Anterior cingulate cortex (tissue), 58 donors: ENCODE measurements at places on chromosomes 3 and 15.

- no peak for DNase-seq
Observed at GRCh38 chr3:188446766-188447165, 292.8 kb downstream of the LPP start.

DNA sequence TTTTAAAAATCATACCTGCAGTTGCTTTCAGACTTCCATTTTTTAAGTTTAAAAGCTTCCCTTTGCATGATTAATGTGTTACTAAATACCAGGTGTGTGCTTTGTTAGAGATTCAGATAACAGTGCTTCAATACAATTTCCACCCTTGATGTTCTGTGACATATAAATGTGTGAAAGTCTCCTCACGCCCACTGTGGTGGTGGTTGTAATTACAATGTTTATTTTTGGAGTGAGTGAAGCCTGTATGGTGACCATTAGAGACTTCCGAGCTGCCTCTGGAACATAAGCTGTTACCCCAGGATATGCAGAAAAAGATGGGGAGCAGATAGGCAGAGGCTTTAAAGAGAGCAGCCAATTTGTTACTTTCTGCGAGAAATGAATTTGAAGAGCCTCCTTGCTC lies 57.2 kb downstream of the P3H2 start:
- no peak for DNase-seq

DNA sequence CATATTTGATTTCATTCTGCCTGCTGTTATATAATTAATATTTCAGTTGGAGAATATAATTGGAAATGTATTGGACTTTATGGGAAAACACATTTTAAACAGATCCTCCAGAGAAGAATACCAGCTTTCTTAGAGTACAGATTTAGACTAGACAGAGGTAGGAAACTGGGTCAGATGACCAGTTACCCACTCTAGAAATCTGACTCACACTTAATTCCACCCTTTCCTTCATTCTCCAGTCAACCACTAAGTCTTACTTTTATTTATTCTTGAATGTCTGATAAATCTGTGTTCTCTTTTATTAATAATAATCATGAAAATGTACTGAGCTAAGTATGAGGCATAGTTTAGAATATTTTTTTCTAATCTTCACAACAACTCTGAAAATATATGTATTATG lies 110.7 kb downstream of the LRRC49 start:
- DNase-seq: no peak

DNA sequence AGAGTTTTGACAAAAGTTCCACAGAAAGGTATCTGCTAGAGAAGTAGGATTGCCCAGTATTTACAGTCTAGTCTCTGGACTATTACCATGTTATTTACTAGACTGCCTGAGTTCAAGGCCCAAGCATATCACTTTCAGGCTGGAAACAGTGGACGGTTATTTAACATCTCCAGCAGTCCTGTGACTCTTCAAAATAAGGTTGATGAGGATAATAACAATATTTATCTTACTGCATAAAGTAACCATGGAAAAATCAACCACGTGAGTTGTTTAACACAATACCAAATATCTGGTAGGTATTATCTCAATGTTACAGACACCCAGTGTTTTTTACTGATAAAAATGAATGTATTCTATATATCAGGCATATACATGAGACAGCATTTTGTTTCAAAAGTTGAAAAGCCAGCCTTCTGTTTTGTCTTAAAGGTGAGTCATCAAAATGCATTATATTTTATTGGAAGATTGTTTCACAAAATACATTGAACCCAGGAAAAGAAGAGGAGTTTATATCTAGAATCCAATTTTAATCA lies 535.8 kb downstream of the TBL1XR1 start:
- no peak for DNase-seq

- DNase-seq: no peak
Observed at GRCh38 chr3:136120373-136121348, 75.5 kb downstream of the MSL2 start.

DNA sequence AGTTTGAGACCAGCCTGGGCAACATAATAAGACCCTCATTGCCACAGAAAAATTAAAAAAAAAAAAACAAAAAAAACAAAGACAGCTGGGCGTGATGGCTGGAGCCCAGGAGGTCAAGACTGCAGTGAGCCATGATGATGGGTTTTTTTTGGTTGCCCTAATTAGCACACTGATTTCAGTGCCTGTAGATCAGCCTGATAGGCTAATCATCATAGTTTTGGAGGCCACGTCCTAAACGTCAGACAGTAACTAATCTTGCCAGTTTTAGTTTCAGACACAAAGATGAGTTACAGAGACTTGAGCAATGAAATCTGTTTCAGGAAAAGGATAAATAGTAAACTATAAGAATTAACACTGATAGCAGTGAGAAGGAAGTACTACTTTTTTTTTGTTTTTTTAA lies 55.4 kb downstream of the LRCH3 start:
- no peak for DNase-seq

- DNase-seq: no peak
Observed at GRCh38 chr3:66486646-66487045, 14.2 kb downstream of the LRIG1 start.

DNA sequence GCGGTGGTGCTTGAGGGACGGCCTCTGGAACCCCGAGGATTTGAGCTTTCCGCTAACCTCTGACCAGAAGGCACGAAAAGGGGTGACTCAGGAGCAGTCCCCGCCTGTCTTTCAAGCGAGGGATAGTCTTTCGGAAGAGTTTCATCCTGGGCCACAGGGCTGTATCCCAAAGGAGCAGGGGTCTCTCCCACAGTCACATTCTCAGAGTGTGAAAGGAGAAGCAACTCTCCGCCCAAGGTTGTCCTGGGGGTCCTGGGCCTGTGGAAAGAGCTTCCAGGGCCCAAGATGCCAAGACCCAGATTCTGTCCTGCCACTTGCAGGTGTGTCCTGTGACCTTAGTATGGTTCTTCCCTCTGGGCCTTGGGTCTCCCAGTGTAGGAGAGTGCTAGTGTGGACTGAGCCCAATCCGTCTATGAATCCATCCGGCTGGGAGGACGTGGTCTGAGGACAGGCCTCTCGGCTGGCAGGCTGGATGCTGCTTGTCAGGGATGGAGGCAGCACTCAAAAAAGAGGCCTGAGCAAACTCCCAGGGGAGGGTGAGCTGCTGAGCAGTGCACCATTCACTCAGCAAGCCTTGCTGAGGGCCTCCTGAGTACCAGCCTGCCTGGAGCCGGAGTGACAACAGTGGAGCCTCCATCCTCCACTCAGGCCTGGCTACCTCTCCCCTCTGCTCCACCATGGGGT lies 1.6 kb upstream of the DUSP7 start:
- DNase-seq: no peak

GRCh38 chr3:18223571-18223970 lies 201.6 kb downstream of the SATB1 start:
- no peak for DNase-seq

DNA sequence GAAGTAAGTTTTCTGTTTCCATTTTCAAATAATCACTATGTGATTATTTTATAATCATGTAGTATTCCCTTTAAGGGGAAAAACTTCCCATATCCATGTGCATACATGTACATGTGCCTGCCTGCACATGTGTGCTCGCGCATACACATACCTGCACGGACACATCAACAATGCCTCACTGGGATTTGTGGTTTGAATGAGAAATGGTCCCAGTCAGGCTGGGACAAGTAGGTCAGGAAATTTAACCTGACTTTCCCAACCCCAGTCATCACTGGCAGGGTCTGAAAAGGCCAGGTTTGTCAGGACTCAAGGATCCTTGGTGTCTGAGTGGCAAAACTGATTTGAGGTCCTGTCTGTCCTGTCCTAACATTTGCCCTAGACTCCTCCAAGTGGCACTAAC lies 109.3 kb upstream of the MRPS22 start:
- no peak for DNase-seq

GRCh38 chr15:72182673-72183072 lies 14.9 kb downstream of the GRAMD2A start:
- DNase-seq: no peak

DNA sequence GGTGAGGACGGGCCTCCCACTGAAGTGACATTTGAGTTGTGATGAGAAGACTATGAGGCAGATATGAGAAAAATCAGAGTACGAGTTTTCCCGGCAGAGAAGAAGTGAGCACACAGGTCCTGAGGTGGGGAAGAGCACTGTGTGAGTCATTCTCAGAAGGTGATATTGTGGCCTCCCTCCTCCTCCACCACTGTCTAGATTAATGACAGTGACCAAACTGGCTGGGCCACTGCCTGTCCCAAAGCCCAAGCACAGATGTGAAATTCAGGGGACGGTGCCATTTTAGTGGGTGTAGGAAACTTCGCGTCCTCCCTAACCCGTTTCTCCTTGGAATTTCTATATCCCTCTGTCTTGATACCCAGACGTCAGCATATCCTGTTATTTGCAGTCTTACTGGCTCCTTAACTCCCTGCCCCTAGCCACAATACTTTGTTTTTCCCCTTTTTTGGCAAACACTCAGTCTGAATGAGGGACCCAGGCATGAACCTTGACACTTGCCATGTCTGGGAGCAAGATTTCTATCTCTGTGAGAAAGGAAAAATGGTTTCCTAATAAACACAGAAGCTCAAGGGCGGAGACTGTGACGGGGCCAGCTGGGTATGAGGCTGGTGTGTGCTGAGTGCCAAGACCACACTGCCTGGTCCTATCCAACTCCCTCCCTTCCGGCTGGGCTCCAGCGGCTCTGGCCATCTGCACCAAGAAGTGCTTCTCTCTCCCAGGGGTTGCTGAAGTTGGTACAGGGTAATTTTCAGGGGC lies 15.2 kb downstream of the PRICKLE2 start:
- DNase-seq: peak; percentile 44

DNA sequence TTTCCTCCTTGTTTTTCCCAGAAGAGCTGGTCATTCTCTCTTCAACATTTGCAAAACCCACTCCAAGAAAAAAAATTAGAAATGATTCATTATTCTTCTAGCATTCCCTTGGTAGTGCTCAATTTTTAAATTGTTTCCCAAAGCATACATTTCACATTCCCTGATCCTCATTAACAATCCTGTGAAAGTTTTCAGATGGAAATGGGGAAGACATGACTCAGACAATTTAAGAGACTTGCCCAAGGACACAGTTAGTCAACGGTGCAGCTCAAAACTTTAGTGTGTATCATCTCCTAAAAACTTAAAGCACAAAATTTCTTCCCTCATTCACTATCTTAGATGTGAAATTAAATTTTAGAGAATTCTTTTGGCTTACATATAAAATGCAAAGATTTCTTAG lies 17.1 kb upstream of the ABI3BP start:
- no peak for DNase-seq

- DNase-seq: no peak
Observed at GRCh38 chr3:69764861-69765260, 25.6 kb downstream of the MITF start.

- no peak for DNase-seq
Observed at GRCh38 chr3:43369404-43370292, 83.3 kb downstream of the SNRK start.

DNA sequence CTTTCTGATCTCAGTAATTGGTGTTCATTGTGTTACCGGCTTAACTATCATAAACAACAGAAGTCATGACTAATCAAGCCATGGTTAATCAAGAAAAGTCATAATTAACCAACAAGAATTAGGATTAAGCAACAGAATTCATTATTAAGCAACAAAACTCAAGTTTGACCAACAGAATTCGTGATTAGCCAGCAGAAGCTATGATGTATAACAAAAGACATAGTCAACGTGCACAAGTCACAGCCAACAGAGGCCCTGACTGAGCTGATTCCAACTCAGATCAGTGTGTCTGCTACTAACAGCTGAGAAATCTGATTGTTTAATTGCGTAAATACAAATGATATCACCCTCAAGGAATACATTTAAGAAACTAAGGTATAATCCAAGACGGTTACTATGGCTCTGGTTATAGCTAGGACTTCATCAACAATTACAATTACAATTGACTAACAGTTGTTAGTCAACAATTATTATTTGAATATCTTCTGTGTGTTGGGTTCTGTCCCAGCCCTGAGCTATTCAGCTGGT lies 67.7 kb downstream of the RARB start:
- no peak for DNase-seq

GRCh38 chr3:187334904-187335303 lies 33.3 kb upstream of the RTP4 start:
- no peak for DNase-seq

DNA sequence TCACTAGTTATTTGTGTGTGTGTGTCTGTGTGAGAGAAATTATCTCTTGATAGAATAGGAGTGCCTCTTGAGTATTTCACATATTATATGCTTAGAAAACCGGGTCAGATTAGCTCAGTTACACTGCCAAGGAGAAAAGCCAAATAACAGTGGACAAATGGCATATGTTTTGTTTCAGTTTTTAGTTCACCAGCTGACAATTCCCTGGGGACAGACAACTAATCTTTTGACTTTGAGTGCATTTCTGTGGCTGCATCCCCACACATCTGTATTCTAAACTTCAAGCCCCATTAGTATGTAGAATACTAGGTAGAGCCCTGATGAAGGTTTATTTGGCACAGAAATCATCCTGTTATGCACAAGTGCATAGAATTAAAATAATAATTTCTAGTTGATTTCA lies 227.7 kb upstream of the CNTN3 start:
- DNase-seq: no peak

DNA sequence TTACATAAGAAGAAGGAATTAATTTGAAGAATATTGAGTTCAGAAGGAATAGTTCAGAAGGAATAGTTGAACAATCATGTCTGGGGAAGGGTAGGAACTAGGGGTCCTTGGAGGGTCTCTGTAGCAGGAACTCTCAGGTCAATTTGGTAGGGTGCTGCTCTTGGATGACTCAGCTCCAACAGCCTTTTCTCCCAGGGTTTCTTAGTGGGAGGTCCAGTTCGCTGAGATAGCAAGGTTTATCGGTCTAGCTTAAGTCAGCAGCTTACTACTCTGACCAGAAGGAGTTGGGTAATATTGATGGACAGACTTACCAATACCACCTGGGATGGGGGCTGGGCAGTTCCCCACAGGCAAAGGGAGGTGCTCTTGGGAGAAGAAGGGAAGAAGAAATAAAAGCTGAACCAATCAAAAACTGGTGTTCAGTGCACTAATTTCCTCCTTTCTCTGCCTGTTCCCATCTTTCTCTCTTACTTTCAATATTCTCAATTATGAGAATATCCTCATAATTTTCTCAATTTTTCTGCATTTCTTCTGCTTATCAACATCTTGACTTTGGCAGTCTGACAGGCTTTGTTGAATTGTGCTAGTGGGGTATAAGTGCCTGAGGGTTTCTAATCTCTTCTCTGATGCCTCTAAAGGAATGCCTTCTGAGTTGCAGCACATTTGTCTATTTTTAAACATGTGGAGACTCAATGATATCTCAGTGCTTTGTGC lies 14.4 kb upstream of the MITF start:
- no peak for DNase-seq

GRCh38 chr3:139284221-139284620 lies 59.6 kb upstream of the MRPS22 start:
- DNase-seq: no peak

- no peak for DNase-seq
Observed at GRCh38 chr3:30643763-30644462, 37.5 kb downstream of the TGFBR2 start.

- no peak for DNase-seq
Observed at GRCh38 chr3:33047842-33048834, 48.8 kb downstream of the GLB1 start.
